ENCODE measurements at places on chromosomes 4 and X.

- DNase-seq: no peak
Observed at GRCh38 chrX:57379296-57379695, 92.8 kb downstream of the FAAH2 start.

DNA sequence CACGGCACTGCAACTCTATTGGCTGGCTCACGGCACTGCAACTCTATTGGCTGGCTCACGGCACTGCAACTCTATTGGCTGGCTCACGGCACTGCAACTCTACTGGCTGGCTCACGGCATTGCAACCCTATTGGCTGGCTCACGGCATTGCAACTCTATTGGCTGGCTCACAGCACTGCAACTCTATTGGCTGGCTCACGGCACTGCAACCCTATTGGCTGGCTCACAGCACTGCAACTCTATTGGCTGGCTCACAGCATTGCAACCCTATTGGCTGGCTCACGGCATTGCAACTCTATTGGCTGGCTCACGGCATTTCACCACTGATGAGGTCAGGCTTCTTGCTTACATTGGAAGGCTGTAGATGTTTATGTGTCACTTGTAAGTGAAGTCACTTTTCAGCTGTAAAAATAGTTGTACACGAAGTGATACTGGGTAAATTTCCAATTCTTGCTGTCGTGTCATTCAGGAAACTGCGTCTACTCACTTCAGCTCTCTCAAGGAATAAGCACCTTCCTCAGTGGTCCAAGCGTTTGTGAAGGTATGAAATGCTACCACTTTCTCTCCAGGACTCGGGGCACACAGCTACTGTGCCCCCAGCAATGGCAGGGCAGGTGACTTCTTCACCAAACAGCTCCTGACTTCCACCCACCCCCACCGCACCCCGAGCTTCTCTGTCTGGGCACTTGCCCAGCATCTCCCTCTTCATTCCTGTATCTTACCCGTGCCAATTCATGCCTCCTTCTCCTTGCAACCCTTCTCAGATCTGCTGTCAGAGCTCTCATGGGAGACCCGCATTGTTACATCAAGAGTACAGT is 141.3 kb downstream of the AFAP1 start:
- no peak for DNase-seq

GRCh38 chr4:113312529-113312928 is 263.1 kb downstream of the ANK2 start:
- no peak for DNase-seq

GRCh38 chr4:14262221-14262620 is 634.7 kb upstream of the BOD1L1 start:
- DNase-seq: no peak

DNA sequence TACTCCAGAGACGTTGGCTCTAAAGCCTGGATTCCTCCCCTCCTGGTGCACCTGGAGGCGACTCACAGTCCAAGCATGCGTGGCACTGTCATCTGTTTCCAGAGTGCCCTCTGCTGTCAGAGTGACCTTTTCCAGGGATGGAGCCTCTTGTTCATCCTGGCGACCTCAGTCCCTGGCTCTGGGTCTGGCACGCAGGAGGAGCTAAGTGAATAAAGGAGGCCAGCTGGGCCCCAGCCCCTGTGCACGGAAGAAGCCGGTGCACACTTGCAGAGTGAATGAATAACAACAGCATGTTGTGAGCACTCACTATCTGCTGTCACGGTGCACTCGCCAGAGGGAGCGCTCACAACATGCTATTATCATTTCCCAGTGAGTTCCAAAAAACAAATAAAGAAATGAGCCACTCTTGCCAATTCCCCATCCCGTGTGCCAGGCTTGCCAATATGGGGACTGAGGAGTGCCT is 27.8 kb upstream of the PSAPL1 start:
- DNase-seq: peak; percentile 55

DNA sequence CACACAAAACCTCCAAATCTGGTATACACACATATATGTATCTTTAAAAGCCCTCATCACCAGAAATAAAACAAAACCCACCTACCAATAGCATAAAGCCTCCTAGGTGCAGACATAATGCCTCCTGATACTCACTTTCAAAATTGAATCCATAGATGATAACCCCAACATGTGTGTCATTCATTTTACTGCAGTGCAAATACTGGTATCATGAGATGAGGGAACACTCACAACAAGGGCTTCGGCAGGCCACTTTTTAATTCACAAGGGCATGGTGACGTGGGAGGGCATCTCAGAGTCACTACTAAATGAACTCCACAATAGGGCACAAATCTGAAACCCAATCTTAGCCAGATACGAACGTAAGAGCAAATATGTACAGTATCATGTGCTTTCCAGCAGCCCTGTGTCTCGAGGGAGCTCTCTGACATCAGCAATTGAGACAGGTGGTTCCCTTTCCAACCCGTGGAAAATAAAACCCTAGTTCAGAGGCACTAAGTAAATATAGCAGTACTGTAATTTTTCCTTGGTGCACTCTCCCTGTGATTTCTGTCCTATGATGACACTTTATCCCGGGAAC is 14.1 kb upstream of the PPARGC1A start:
- DNase-seq: no peak

GRCh38 chrX:135740681-135741149 is 27.3 kb downstream of the CT45A1 start:
- peak; percentile 21 for DNase-seq

GRCh38 chr4:84319124-84319523 is 180.0 kb downstream of the NKX6-1 start:
- DNase-seq: no peak

DNA sequence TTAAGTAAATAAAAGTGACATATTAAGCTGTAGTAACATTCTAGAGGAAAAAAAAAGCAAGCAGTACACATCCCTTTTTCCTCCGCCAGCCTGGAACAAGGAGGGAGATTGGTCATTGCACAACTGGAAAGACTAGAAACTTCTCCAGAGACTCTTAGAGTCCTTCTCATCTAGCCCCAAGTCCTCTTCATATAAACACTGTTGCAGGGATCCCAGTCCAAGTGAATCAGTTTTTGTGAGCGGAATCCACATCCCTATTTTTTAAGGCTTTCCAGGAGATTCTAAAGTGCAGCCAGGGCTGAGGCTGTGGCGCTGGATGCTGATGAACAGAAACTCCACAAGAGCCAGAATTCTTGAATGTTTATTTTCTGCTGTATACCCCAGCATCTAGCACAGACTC is 23.8 kb downstream of the REELD1 start:
- DNase-seq: no peak

GRCh38 chr4:125433453-125433852 is 118.7 kb downstream of the FAT4 start:
- DNase-seq: no peak

GRCh38 chrX:134026565-134027311 is 41.3 kb upstream of the GPC3 start:
- no peak for DNase-seq

DNA sequence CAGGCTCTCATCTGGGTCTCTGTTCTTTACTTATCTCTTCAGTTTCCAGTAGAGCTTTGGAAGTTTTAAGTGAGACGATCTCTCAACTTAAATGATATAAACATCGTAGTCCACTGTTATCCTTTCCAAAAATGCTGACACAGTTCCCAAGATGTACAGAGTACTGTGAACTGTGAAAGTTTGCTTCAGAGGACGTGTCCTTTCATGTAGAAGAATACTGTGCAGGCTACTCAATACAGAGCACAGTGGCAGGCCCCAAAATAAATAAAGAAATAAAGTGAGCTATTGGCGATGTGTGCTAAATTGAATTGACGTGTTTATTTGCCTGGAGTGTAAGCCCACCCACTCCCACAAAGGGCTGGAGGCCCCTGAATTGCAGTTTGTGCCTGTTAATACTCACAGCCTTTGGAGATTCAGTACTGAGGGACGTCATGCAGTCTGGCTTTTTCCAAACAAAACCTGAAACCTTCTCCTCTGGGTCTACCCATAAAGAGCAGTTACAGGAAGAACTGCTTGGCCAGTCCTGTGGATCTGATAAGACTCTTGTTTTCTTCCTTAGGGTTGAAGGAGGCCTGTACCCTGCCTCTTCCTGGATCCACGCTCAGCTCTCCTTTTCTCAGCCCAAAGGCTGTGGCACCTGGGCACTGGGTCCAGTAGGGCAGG is 66.1 kb downstream of the SOWAHB start:
- DNase-seq: no peak

All from LoVo (cell line).